NAMALWA (cell line): ENCODE measurements at places on chromosomes 7 and 10.

GRCh38 chr7:20785157-20786048 is 1.3 kb downstream of the SP8 start:
- no peak for DNase-seq

GRCh38 chr7:69597278-69598076 is 798 bp upstream of the AUTS2 start:
- peak; percentile 65 for DNase-seq

GRCh38 chr7:116802746-116803152 is 59.6 kb upstream of the CAPZA2 start:
- peak; percentile 74 for DNase-seq

DNA sequence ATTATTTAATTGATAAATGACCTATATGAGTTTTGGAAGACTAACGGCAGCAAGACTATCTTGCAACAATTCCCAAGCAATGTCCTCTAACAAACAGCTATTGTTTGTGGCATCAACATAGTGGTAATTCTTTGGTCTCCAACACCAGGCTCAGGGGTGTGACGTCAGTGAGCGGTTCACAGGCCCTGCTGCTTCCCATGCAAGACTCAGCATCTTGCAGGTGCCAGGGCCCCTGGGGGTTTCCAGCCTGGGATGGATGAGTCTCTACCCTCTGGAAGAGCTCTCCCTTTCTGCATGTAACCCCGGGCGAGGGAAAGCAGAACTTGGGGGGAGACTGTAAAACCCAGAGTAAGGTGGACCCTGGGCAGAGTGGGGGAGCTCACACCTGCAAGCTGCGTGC is 164.7 kb downstream of the ACTR3B start:
- DNase-seq = no peak

DNA sequence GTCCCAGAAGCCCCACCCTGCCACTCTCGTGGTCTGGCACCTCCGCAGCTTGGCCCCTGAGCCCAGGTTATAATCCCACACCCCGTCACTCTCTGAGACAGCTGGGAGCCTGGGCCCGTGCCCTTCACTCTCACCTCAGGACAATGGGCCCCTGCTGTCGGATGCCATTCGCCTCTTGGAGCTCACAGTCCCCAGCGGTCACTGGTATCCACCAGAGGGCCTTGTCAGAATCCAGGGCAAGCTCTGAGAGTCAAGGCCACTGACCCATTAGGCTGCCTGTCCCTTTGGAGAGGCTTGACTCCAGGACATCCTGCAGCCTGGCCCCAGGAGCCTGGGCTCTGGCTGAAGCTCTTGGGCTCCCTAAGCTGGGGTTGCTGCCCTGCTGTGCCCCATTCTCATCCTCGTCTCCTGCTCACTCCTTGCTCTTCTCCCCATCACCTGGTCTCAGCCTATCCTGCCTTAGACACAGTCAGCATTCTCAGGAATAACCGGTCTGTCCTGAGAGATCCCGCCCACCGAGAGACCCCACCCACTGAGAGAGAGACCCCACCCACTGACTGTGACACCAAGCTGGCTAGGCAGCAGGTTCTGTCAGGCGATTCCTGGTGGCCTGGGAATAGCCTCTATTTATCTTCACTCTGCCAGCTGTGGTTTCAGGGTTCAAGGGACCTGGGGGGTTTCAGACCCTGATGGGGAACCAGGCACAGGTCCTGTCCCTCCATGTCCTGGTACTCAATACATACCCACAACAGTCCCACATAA is 27.7 kb downstream of the CPXM2 start:
- no peak for DNase-seq
